Neuronal stem cell (in vitro differentiated cells): ENCODE measurements at places on chromosomes 2 and 18.

GRCh38 chr18:26574958-26575864 is 26.9 kb upstream of the KCTD1 start:
- no peak overlapping the region for H3K4me3 ChIP-seq
- H3K36me3 ChIP-seq, result no peaks in the 10 kb centered on the region
- H3K27me3 ChIP-seq, result no peaks in the 10 kb centered on the region
- peaks cover 4% of the 10 kb centered on the region for H3K4me1 ChIP-seq
- H3K27ac ChIP-seq, result no peak overlapping the region

- H3K27me3 ChIP-seq, result no peaks in the 10 kb centered on the region
- peaks cover 2% of the 10 kb centered on the region for H3K4me1 ChIP-seq
- no peak overlapping the region for H3K27ac ChIP-seq
These were observed 16.8 kb upstream of the LRATD1 start for GRCh38 chr2:14615760-14616159.

- no peaks in the 10 kb centered on the region for H3K27me3 ChIP-seq
- no peak overlapping the region for H3K27ac ChIP-seq
- no peaks in the 10 kb centered on the region for H3K36me3 ChIP-seq
- DNase-seq, result no peak
These were observed 59.5 kb downstream of the R3HDM1 start for GRCh38 chr2:135590619-135591260.

GRCh38 chr2:13758412-13758811 is 874.1 kb upstream of the LRATD1 start:
- H3K4me3 ChIP-seq, result no peak overlapping the region
- DNase-seq, result no peak
- no peaks in the 10 kb centered on the region for H3K27me3 ChIP-seq
- no peaks in the 10 kb centered on the region for H3K36me3 ChIP-seq
- no peaks in the 10 kb centered on the region for H3K4me1 ChIP-seq
- H3K27ac ChIP-seq, result no peak overlapping the region

DNA sequence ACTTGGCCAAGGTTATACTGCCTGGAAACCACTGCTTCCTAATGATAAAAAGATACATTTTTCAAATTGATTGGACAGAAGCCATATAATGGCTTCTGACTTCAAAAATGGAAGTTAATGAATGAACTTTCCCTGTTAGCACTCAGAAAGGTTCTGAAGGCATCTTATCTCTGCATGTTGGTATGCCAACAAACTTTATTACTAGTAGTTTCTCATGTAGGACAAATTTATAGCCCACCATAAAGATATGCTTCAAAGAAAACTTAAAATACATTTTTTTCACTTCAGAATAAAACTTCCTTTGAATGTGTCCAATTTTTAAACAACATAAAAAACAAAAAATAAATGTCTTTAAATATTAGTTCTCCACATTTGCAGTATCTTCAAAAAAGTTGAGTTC is 10.0 kb downstream of the DOCK10 start:
- no peak overlapping the region for H3K27ac ChIP-seq
- no peak overlapping the region for H3K4me3 ChIP-seq
- H3K27me3 ChIP-seq, result no peaks in the 10 kb centered on the region

- H3K27ac ChIP-seq, result no peak overlapping the region
- no peak for DNase-seq
- no peaks in the 10 kb centered on the region for H3K27me3 ChIP-seq
- H3K4me1 ChIP-seq, result no peaks in the 10 kb centered on the region
- no peak overlapping the region for H3K4me3 ChIP-seq
These were observed 1616.8 kb upstream of the ACVR2A start for GRCh38 chr2:146228020-146228393.

- H3K4me3 ChIP-seq, result no peak overlapping the region
- H3K4me1 ChIP-seq, result no peaks in the 10 kb centered on the region
- H3K36me3 ChIP-seq, result no peaks in the 10 kb centered on the region
- no peaks in the 10 kb centered on the region for H3K27me3 ChIP-seq
- no peak for DNase-seq
These were observed 73.6 kb upstream of the NXPH2 start for GRCh38 chr2:138853761-138854160.

DNA sequence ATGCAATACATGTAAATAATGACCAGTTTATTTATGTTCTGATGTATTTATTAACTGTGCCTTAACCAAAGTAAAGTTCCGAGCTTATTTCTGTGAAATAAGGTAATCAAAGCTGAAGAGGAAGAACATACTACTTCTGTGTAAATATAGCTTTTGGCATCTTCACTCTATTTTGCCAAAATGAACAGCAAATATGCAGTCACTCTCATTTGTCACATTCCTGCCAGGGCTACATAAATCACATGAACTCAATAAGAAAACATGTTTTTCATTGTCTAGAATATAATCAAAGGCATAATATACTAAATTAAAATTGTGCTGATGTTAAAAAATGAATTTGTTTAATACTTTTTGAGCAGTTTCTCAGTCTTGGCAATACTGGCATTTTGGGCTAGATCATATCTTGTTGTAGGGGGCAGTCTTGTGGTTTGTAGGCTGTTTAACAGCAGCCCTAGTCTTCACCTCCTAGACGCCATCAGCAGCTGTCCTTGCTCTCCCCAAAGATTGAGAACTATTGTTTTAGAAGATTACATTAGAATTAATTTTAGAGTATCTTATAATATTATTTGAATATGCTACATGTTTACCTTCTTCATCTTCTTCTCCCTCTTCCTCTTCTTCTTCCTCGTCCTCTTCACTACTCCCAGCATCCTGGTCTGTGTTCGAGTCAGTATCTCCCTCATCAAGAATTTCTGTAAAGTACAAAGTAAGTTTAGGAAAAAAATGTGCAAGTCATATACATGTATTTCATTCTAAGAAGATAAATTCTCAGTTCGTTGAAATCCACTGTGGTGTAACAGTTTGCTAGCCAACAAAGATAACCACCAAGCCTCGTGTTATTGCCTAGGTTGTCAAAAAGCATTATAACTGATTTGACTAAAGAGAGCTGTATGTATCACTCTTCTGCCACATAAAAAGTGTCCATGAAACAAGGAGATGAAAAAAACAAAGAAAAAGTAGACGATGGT is 41.5 kb downstream of the CWC22 start:
- no peak for DNase-seq
- H3K27me3 ChIP-seq, result no peaks in the 10 kb centered on the region
- no peak overlapping the region for H3K27ac ChIP-seq
- H3K4me1 ChIP-seq, result no peaks in the 10 kb centered on the region
- peaks cover 92% of the 10 kb centered on the region for H3K36me3 ChIP-seq
- H3K4me3 ChIP-seq, result no peak overlapping the region

- peaks cover 37% of the 10 kb centered on the region for H3K36me3 ChIP-seq
- H3K4me3 ChIP-seq, result no peak overlapping the region
- H3K27ac ChIP-seq, result no peak overlapping the region
- no peaks in the 10 kb centered on the region for H3K27me3 ChIP-seq
- H3K4me1 ChIP-seq, result peaks cover 4% of the 10 kb centered on the region
These were observed 7.6 kb downstream of the GPC1 start for GRCh38 chr2:240442891-240443715.

GRCh38 chr18:45820106-45820745 is 5.2 kb upstream of the SIGLEC15 start:
- peaks cover 2% of the 10 kb centered on the region for H3K27me3 ChIP-seq
- H3K36me3 ChIP-seq, result no peaks in the 10 kb centered on the region
- no peak overlapping the region for H3K27ac ChIP-seq
- no peak for DNase-seq
- no peak overlapping the region for H3K4me3 ChIP-seq

GRCh38 chr2:47508641-47509040 is 105.7 kb downstream of the MSH2 start:
- no peak overlapping the region for H3K4me3 ChIP-seq
- no peak for DNase-seq
- H3K27ac ChIP-seq, result no peak overlapping the region

GRCh38 chr18:31325051-31325450 is 7.1 kb downstream of the DSG1 start:
- no peaks in the 10 kb centered on the region for H3K36me3 ChIP-seq
- DNase-seq, result no peak
- no peaks in the 10 kb centered on the region for H3K27me3 ChIP-seq
- H3K4me1 ChIP-seq, result no peaks in the 10 kb centered on the region
- H3K27ac ChIP-seq, result no peak overlapping the region
- H3K4me3 ChIP-seq, result no peak overlapping the region

GRCh38 chr2:111169268-111169667 is 48.6 kb downstream of the BCL2L11 start:
- H3K4me3 ChIP-seq, result no peak overlapping the region
- no peak overlapping the region for H3K27ac ChIP-seq
- H3K27me3 ChIP-seq, result no peaks in the 10 kb centered on the region
- H3K4me1 ChIP-seq, result peaks cover 11% of the 10 kb centered on the region

DNA sequence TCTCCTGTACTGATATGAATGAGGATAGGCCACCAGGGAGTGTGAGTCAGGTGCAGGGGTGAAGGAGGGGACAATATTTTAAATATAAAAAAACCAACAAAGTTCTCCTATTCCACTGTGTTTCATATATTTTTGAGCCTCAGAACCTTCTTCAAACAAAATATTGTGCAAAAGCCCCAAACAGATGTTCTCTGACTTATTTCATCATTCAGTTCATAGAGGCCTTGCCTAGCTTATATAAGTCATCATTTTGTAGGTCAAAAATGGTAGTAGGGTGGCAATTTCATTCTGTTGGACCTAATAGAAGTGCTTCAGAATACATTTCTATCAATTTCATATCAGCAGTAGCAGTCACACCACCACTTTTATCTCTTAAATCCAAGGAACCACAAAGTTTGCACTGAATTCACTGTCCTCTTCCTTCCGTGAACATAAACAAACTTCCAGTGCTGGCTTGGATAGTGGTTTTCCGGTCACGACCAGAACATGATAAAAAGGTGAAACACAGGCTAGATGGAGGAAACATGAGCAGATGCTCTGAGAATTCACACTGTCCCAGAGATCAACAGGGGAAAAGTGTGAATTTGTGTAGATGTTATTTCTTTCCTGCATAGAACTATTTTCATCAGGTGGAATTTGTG is 99.1 kb downstream of the EN1 start:
- no peaks in the 10 kb centered on the region for H3K4me1 ChIP-seq
- H3K27ac ChIP-seq, result no peak overlapping the region
- H3K4me3 ChIP-seq, result no peak overlapping the region
- no peak for DNase-seq
- H3K27me3 ChIP-seq, result no peaks in the 10 kb centered on the region

- no peaks in the 10 kb centered on the region for H3K27me3 ChIP-seq
- no peaks in the 10 kb centered on the region for H3K36me3 ChIP-seq
- H3K4me3 ChIP-seq, result no peak overlapping the region
- H3K27ac ChIP-seq, result no peak overlapping the region
- peaks cover 2% of the 10 kb centered on the region for H3K4me1 ChIP-seq
These were observed 10.5 kb downstream of the COLEC12 start for GRCh38 chr18:490024-490366.

GRCh38 chr2:112876971-112877361 is 34.0 kb upstream of the IL37 start:
- H3K27me3 ChIP-seq, result no peaks in the 10 kb centered on the region
- H3K4me3 ChIP-seq, result peak overlapping the region; percentile 16
- no peak overlapping the region for H3K27ac ChIP-seq
- H3K36me3 ChIP-seq, result no peaks in the 10 kb centered on the region

GRCh38 chr18:73842795-73843394 is 304.7 kb downstream of the FBXO15 start:
- H3K36me3 ChIP-seq, result no peaks in the 10 kb centered on the region
- H3K4me1 ChIP-seq, result peaks cover 10% of the 10 kb centered on the region
- DNase-seq, result peak; percentile 37
- H3K4me3 ChIP-seq, result no peak overlapping the region
- H3K27ac ChIP-seq, result no peak overlapping the region

- no peaks in the 10 kb centered on the region for H3K36me3 ChIP-seq
- no peaks in the 10 kb centered on the region for H3K4me1 ChIP-seq
- H3K4me3 ChIP-seq, result no peak overlapping the region
- no peak for DNase-seq
These were observed 12.4 kb downstream of the DYM start for GRCh38 chr18:49447810-49448745.

DNA sequence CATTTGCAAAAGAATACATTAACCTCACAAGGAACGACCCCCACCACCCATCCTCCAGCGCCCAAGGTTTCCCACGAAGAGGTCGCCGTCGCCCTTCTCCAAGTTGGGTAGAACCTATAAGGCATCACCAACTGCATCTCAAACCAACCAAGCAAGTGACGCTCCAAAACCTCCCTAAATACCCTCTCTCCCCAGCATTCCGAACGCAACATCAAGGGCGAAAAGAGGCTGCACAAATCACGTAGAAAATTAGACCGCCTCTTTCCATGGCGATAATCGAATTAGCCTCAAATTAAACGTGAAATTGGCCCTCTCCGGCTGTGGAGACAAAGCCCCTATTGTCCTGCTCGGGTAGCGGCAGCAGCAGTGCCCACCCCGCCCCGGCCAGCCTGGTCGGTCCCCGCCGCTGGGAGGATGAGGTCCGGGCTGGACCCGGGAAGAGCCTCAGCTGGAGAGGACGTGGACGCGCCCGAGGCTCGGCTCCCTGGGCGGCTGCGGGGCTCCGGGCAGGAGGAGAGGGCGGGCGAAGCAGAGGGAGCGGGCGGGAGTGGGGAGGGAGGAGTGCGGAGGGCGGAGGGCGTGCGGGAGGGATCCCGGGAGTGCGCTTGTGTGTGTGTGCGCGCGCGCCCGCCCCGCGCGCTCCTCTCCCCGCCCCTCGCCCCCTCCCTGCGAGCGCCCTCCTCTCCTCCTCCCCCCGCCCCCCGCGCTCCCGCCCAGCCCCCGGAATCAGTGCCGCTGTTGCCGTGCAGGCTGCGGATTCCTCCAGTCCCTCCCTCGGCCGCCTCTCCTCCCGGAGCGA is at the start of gene SPTBN1:
TSS of gene SPTBN1 (plus strand) at position 765 of the 799 bp plus-strand sequence. CDS start 70,092 bp downstream, outside the sequence.
- H3K27me3 ChIP-seq, result no peaks in the 10 kb centered on the region
- H3K36me3 ChIP-seq, result no peaks in the 10 kb centered on the region
- peak; percentile 86 for DNase-seq
- peak within 1 kb of the TSS; percentile 83 for H3K27ac ChIP-seq
- H3K4me1 ChIP-seq, result peaks cover 9% of the 10 kb centered on the region

DNA sequence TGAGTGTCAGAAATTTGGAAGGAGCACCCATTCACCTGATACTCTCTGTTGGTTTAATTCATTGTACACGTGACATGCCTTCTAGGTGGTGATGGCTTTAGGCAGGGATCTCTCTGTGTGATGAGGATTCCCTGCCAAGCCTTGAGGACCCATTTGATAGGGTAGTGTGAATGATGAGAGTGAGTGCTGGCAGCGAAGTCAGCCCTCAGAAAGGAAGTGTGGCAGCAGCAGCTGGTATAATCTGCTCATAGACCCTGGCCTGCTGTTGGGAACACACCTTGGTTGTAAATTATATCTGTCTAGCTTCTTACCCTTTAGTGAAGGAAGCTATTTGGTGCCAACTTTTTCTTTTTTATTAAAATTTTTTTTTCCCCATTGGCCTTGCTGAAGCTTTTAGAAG is 164.5 kb downstream of the HAUS1 start:
- H3K27ac ChIP-seq, result no peak overlapping the region
- no peaks in the 10 kb centered on the region for H3K4me1 ChIP-seq
- peaks cover 2% of the 10 kb centered on the region for H3K36me3 ChIP-seq
- H3K27me3 ChIP-seq, result no peaks in the 10 kb centered on the region
- DNase-seq, result no peak

DNA sequence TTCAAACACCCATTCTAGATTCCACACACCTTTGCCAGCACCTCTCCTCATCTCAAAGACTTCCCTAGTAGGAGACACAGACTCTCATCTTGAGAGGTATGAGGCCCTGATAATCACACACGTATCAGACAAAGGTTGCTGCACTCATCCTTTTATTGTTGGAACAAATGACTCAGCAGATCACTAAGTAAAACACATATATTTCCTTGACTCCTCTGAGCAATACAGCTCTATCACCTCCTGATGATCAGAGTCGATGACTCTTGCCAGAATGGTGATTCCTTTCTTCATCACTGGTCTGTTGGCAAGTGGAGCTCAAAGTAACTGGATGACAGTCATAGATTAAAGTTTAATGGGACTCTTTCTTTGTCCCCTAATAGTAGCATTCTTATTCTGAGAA is 1049.2 kb upstream of the ZEB2 start:
- no peak overlapping the region for H3K27ac ChIP-seq
- DNase-seq, result no peak

GRCh38 chr2:191675807-191676721 is 1.9 kb upstream of the NABP1 start:
- H3K4me3 ChIP-seq, result no peak overlapping the region
- no peaks in the 10 kb centered on the region for H3K4me1 ChIP-seq
- H3K27me3 ChIP-seq, result peaks cover 4% of the 10 kb centered on the region
- H3K27ac ChIP-seq, result no peak overlapping the region
